T-helper 22 cell (primary cell): ENCODE measurements at places on chromosomes 3 and 15.

GRCh38 chr15:90024406-90024805 lies 23.3 kb downstream of the ZNF710 start:
- DNase-seq = no peak

DNA sequence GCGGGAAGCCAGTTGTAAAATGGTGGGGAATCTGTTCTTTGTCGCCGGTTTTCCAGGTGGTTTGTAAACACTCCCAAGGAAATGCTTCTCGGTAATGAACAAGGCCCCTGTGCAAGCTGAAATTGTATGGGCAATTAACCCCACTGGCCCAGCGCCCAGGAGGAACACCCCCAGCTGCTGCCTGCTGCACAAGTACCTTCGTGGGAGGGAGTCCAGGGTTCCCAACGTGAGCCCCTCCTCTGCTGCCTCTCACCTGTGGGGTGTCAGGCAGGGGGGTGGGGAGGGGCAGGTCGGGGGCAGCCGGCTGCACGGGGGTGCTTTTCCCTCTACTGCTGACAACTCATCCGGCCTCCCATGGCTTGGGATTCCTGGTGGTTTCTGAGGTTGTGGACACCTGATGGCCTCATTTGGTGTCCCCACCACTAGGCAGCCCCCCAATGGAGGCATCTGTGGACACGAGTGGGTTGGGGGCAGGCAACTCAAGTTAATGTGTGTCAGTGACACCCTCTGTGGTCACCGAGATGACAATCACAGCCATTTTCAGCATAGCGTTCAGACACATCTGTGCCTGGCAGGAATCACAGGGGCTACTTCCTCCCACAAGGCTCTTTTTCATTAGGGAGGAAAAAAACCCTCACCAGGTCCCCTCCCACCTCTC lies 35.6 kb upstream of the PRR23E start:
- no peak for DNase-seq

DNA sequence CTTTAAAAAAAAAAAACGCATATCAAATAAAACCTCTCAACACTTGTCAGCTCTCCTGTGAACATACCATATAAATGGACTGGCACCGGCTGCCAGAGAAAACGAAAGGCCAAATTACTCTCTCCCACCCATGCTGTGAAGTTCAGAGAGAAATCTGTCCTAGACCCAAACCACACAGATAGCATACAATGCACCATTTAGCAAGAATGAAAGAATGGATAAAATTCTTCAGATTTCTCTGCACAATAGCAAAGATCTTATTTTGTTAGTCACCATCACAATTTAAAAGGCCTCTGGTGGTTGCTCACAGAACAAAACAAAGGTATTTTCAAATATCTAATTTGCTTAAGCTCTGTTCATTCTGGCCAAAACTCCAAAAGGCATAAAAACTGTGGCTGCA lies 93.9 kb upstream of the BHLHE40 start:
- no peak for DNase-seq

GRCh38 chr15:55277116-55277564 lies 12.5 kb downstream of the RAB27A start:
- DNase-seq = peak; percentile 57

DNA sequence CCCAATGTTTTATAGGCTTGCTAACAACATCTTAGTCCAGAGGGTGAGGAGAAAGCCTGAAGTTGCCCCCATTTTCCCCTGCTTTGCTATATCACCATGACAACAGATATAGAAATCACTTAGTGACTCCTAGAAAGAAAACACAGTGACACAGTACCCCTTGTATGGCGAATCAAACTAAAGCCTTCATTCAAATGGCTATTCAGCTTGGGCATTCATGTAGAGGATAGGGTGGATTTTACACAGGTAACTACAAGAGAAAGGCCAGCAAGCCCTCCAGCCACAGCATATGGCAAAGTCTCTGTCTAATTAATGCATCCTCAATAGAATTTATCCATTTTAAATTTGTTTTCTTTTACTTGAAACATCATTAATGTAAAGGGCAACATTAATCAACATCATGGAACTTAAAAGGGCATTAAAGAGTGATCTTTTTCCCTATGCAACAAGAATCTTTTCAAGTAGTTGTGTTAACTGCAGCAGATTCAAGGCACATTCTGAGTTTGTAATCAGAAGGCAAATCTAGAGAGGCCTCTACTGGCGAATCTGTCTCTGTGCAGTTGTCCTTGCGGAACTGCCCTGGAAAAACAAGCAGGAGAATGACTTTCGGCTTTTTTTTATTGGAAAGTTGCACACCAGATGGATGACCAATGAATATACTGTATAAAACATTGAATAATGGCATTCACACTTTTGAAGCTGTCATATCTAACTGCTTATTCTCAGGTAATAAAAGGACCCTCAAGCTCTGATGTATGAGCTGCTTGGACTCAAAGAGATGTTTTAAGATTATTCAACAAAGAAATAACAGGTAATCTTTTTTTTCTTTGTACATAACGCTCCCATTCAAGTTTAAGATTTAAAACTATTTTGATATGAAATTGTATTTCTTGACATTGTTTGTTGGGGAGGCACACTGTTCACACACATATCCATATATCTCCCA lies 621.7 kb upstream of the AGTR1 start:
- DNase-seq = no peak

DNA sequence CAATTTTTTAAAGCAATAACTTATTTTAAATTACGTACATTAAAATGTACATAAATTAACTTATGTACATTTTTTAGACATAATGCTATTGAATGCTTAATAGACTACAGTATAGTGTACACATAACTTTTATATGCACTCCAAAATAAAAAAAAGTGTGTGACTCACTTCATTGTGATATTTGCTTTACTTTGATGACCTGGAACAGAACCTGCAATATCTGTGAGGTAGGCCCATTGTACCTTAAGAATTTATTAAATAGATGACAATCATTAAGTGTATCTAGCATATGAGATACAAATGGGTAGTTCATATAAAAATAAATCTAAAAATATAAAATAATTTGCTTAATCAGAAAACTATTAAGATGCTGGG lies 276.7 kb downstream of the NFKBIZ start:
- no peak for DNase-seq

DNA sequence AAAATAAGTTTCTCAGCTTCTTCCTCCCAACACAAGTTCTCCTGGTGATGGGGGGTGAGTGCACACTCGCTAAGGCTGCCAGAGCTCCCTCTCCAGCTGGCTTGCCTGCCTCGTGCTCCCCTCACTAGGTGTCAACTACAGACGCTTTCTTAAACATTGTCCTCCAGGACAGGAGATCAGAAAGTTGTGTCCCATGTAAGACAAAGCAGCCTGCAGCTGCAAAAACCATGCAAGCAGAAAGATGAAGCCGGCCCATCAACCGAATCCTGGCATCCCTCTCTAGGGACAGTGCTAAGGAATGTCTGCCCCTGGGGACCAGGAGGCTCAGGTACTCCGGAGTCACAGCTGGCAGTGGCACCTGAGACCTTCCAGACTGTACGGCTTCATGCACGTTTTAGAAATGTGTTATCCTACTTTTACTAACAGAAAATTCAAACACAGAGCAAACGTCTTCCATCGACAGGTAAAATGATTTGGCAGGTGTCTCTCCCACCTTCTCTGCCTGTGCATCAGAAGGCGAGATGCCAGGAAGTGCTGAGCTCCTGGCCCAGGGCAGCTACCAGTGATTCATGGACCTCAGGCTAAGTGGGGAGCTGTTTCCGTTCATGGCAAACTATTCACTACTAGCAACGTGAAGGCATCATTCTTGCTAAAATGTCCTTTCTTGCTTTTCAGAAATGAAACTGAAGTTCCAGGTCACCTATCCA lies 246.1 kb downstream of the ADAMTS17 start:
- no peak for DNase-seq

DNA sequence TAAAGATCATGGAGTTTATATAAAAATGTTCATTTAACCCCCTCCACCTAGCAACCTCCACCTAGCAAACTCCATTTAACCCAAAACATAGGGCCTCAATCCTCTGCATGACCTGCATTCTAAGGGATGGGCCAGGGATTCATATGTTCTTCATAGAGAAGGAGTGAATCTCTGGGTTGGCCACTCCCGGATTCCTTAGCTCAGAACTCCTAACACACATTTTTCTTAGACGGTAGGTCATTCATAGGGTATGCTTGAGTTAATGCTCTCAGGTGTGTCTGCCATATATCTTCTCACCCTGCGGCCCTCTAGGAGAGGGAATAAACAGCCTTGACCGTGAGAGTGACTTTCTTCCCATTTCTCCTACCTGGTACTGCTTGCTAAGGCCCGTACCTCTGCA lies 102.0 kb upstream of the IGSF10 start:
- DNase-seq = no peak

DNA sequence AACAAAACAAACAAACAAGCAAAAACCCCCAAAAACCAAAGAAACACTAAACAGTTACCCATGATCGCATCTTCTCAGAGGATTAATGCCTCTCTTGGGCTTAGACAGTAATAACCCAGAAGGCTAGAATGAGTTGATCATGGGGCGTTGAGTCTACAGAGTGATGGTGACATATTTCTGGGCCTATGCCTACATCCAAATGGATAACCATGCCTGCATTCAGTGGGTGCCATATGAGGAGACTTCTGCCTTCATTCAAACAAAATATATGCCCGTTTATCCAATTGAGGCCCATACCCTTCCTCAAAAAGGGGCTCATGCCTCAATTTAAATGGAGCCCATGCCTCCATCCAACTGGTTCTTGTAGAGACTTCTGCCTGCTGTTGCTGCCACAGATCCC lies 284.0 kb downstream of the EPHB1 start:
- no peak for DNase-seq

DNA sequence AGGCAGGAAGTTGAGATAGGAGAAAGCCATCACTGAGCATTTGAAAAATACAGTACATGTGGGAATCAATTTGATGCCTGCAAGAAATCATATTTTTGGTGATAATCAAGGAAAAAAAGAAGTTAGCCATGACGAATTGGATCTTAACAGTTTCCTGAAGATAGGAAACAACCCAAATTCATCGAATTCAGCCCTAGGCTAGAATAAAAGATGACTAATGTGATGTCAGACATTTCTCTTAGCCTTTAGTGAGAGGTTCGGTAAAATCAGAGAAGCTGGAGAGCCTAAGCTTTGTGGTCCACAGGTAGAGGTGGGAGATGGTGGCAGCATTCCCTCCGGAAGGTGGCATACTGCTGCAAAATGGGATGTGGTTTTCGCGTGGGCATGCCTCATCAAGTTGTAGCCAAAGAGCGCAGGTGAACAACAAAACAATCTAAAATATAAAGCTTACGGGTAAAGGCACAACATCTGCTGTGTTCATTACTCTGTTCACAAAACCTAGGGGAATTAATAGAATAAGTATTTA lies 144.1 kb upstream of the ALCAM start:
- no peak for DNase-seq

DNA sequence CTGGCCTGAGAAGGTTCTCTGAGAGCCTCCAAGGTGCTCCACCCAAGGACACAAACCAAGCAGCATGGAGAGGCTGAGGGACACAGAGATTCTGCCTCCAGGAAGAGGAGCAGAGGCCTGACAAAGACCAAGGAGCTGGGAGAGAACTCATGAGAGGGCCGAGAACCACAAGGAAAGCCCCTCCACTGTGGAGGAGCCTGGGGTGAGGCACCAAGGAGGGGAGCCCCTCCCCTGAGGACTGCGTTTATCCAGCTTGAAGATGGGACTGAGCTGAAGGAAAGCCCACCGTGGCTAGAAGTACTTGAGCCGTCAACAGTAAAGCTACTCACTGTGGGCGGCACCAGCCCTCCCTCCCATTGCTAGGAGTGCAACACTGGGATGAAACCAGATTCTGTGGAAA lies 63.1 kb upstream of the MEF2A start:
- no peak for DNase-seq
